HT1080 (cell line): ENCODE measurements at places on chromosomes 12 and 14. TPM values are rescaled to one million over a fixed set of nuclear protein-coding genes. Genes with fewer than 3 reads are reported as not detected.

GRCh38 chr14:94112513-94113063 lies 2.1 kb downstream of the IFI27 start:
- no peak for DNase-seq

DNA sequence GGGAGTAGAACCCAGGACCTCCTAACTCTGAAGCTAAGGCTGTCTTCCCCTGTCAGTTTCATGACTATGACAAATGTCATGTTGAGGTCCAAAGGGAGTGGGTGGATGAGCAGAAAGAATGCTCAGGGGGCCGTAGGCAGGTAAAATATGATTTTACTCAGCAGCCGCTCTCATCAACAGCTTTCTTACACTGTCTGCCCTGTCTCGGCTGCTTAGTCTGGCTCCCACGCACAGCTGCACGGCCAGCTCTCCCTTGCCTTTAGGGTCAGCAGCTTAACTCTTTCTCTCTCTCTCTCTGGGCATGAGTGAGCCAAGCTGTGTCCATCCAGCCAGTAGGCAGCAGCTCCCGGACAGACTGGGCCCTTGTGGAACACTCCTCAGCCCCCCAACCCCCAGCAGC lies 95.2 kb downstream of the GCH1 start:
- no peak for DNase-seq

- no peak for DNase-seq
Observed at GRCh38 chr12:4133636-4134447, 139.7 kb upstream of the CCND2 start.

DNA sequence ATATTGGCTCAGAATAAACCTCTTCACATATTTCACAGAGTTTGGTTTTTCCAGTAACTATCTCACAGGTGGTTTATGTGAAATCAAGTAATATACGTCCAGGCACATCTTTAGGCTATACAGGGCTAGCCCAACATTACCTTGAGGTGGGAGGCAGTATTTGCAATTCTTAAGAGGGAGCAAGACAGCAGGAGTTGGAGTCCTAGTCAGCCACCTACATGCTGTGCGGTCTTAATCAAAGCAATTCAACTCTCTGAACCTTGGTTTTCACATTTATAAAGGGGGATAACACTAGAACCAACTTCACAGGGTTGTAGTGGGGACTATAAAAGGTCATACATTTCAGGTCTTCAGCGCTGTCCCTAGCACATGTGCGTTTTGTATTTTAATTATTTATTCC lies 73.5 kb upstream of the FICD start:
- no peak for DNase-seq

Gene BICDL1
- total RNA-seq: not detected in 2 replicates

GRCh38 chr14:69400154-69400553 lies 1.7 kb downstream of the SLC39A9 start:
- DNase-seq: no peak

Gene CLEC6A
- not detected in 2 replicates for total RNA-seq

Gene JPH4
- total RNA-seq: 32.5 and 36.3 TPM in 2 replicates

GRCh38 chr14:82449926-82450468 lies 916.3 kb upstream of the SEL1L start:
- no peak for DNase-seq

GRCh38 chr12:116267948-116268347 lies 9.5 kb downstream of the MED13L start:
- no peak for DNase-seq
